ENCODE measurements at places on chromosomes 12 and 14.

- DNase-seq, result no peak
Measured at GRCh38 chr14:51996148-51996746, 6.9 kb downstream of the RTRAF start.

- no peak for DNase-seq
Measured at GRCh38 chr14:95784137-95784536, 70.2 kb upstream of the TCL1A start.

DNA sequence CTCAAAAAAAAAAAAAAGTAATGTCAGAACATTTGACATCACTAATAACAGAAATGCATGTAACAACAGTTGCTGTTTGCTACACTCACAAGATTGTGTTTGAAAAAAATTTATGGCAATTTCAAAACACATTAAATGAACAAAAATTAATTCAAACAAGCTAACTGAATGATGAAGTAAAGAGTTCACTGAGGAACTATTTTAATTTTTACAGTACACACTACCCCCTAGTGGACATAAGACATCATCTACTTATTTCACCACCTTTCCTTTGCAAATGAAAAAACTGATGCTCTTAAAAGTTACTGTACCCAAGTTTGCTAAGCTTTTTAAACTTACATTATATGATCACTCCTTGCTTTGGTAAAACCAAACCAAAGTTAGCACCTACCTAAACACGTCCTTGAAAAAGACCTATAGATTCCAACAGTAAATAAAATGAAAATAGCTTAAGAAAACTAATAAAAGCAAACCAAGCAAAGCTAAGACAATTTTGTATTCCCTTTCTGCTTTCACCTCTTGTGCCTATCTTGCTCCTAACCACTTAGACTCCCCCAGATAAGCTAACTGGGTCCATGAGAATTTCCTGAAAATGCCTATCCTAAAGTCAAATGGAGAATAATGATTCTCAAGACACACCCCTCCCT, 22.2 kb downstream of the UBE2N start:
- DNase-seq, result no peak

DNA sequence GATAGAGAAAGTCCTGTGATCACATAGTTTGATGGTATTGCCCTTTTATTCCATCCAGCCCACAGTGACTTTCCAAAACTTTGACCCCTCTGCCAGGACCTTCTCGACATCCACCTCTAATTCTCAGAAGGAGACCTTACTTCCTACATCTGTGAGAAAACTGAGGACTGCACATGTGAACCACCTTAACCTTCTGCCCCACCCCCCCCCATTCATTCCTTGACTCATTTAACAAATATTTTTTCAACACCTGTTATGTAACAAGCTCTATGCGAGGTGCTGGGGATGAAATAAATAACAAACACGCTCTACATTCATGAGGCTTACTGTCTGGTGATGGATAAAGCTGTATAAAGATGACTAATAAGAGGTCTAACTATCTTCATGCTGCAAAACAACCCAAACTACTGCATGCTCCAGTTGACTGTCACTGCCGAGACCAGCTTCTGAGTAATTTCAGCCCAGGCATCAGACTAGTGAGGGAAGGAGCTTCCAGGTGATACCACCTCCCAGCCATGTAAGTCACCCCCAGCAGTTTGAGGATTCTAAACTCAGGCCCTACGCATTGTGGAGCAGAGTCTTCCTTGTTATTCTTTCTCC, 1.9 kb upstream of the HAL start:
- DNase-seq, result no peak

GRCh38 chr12:110039085-110039807, 9.1 kb downstream of the C12orf76 start:
- DNase-seq, result no peak

DNA sequence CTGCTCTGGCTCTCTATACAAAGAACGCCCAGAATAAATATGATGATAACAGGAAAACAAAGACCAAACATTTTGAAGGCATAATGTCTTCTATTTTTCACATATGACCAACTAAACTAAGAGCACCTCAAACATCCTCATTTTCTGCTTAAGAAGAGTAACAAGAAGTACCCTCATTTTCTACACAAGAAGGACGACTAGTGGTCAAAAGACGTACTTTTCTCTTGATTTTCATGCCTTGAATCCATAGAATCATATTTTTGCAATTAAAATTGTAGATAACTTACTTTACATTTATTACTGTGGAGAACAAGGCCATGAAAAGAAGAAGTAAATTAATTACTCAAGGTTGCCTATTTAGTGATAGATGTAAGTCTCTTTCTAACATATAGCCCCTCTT, 358.6 kb downstream of the DUSP6 start:
- no peak for DNase-seq

DNA sequence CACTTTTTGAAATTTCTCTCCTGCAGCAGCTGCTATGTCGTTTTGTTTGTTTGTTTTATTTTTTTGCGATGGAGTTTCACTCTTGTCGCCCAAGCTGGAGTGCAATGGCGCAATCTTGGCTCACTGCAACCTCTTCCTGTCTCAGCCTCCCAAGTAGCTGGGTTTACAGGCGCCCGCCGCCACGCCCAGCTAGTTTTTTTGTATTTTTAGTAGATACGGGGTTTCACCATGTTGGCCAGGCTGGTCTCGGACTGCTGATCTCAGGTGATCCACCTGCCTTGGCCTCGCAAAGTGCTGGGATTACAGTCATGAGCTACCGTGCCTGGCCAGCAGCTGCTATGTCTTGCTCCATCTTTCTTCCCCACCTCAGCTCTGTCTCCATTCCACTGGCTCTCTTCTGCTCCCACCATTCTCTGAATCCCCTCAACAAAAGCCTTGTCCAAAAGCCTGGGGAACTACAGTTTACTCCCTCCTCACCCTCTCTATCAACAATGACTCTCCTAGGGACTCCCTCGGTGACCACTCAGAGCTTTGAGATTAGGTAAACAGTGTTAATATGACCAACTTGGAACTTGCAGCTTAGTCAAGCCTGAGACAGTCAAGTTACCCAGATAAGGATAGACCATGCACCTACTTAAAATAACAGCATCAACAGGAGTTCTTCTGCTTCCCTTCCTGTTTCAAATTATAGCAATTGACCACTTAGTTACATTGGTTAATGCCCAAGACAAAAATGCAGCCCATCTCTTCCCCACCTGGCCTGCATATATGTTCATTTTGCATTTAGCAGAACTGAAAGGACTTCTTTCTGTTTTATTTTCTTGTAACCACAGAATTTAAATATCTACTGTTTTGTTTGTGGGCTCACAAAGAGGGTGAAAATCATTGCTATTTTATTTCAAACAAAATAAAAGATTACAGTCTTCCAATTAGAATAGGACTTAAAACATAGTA, 189.0 kb upstream of the AMIGO2 start:
- DNase-seq, result no peak

GRCh38 chr14:41418851-41419250, 187.8 kb upstream of the LRFN5 start:
- no peak for DNase-seq
